ENCODE measurements at places on chromosomes 12 and 14.

GRCh38 chr12:112353393-112353792 is 28.8 kb downstream of the HECTD4 start:
- DNase-seq = no peak

GRCh38 chr12:52264435-52264825 is 10.0 kb upstream of the KRT86 start:
- no peak for DNase-seq

GRCh38 chr12:105935106-105935505 is 203.6 kb downstream of the NUAK1 start:
- DNase-seq = no peak

DNA sequence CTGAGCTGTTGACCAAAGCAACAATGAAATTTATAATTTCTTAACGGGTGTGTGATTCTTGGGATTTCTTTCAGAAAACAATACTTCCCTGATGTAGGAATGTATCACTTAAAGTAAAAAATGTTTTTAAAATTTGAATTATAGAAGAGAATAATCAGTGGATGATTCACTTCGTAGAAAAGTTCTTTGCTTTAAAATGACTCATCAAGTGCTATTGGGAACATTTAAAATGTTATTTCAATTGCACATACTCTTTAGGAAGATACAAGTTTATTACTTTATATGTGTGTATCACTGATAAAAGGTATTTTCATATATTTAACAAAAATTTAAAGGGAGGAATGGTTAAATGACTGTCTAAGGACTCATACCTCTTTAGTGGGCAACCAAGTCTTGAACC is 155.3 kb downstream of the PDE3A start:
- DNase-seq = no peak

DNA sequence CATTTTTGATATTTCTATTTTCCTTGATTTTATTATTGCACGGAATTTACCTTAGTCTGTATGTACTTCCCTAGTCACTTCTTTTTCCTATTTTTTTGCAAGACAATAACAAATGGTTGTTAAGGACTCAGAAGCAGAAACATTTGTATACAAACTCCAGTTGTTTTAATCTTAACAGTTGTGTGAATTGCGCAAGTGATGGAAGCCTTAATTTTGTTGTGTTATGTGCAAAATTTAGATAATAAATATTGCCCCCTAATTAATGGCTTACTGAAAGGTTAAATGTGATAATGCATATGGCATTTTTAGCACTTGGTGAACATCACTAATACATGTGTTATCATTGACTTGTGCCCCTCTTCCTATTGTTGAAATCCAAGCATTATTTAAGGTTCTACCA is 82.0 kb downstream of the MGAT4C start:
- no peak for DNase-seq

GRCh38 chr12:55074806-55075205 is 51.4 kb upstream of the OR9K2 start:
- DNase-seq = no peak

- DNase-seq = no peak
Measured at GRCh38 chr12:99879439-99879838, 105.3 kb downstream of the ANKS1B start.

- no peak for DNase-seq
Measured at GRCh38 chr14:31228533-31228932, 20.9 kb upstream of the HECTD1 start.

GRCh38 chr12:131085816-131086591 is 132.3 kb downstream of the ADGRD1 start:
- DNase-seq = no peak

DNA sequence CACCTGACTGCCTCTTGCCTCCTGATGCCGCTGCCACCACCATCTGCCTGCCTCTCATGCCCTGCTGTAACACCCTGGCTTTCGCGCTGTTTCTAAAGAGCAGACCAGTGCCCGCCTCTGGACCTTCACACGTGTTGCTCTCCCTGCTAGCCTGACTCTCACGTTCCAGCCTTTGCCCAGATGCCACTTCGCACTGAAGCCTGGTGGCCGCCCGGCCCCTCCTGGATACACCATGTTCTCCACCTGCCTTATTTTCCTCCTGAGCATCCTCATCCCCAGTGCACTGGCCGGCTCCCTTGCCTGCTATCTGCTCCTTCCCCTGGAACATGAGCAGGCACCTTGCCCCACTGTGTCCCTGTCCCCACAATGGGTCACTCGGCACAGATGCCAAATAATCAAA is 146.5 kb downstream of the PIWIL1 start:
- DNase-seq = no peak

- DNase-seq = no peak
Measured at GRCh38 chr12:3361146-3361545, 129.9 kb upstream of the PRMT8 start.

- DNase-seq = no peak
Measured at GRCh38 chr12:28099871-28100270, 90.4 kb upstream of the CCDC91 start.

GRCh38 chr12:4951601-4952000 is 41.9 kb downstream of the KCNA1 start:
- DNase-seq = no peak

DNA sequence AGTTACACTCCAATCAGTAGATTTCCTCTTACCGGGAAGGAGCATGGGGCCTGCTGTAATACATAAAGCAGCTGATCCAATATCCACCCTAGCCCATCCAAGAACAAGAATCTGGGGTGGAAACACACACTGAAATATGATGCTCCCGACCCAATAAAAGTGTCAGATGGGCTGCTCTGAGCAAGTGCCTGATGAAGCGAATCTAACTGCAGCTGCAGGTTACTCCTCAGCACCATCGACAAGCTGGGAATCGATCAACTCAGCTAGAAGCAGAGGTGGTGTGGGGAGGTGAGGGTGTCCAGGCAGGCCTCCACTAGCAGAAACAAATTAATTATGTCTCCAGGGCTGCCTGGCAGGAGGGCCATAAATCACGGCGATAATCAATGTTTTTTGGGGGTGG is 64.0 kb upstream of the WSCD2 start:
- DNase-seq = no peak

DNA sequence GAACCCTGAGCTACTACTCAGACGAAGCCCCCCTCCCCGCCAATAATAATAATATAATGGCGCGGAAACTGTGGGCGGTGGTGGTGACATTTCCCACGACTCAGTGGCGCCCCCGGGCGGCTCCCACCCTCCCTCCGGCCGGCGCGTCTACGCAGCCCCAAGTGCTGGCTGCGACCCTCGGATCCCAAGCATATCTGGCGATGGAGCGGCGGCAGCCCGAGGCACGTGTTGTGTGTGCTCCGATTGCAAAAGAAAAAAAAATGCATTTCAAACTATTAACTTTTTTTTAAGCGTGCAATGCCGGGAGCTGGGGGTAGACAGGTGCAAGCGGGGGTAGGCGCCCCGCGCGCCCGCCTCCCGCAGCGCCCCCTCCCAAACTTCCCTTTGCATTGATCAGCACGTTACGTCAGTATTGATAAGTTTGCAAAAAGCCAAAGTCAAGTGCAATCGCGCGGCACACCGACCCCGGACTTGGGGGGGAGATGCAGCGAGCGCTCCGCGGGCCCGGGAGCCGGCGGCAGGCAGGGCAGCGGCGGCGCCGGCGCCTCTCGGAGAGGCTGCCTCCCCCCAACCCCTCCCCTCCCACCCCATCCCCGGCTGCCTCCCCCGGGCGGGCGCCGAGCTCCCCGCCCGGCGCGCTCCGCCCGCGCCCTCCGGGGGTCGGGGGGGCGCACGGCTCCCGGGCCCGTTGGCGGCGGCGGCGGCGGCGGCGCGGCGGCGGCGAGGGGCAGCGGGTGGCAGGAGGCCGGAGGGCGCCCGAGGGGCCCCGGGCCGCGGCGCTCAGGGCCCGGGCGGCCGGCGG is 113.1 kb upstream of the MYL2 start:
- no peak for DNase-seq

- no peak for DNase-seq
Measured at GRCh38 chr12:49147384-49147783, 16.2 kb upstream of the TUBA1B start.

- no peak for DNase-seq
Measured at GRCh38 chr14:104532191-104532555, 47.4 kb upstream of the C14orf180 start.

- DNase-seq = no peak
Measured at GRCh38 chr14:100678469-100678828, 48.2 kb upstream of the DLK1 start.

- no peak for DNase-seq
Measured at GRCh38 chr12:102394200-102394599, 86.2 kb downstream of the IGF1 start.

GRCh38 chr12:5272018-5272785 is 159.7 kb upstream of the NTF3 start:
- no peak for DNase-seq

- no peak for DNase-seq
Measured at GRCh38 chr14:71328183-71328582, 420.9 kb downstream of the PCNX1 start.

GRCh38 chr14:22484632-22485031 is 104.4 kb downstream of the DAD1 start:
- DNase-seq = no peak

DNA sequence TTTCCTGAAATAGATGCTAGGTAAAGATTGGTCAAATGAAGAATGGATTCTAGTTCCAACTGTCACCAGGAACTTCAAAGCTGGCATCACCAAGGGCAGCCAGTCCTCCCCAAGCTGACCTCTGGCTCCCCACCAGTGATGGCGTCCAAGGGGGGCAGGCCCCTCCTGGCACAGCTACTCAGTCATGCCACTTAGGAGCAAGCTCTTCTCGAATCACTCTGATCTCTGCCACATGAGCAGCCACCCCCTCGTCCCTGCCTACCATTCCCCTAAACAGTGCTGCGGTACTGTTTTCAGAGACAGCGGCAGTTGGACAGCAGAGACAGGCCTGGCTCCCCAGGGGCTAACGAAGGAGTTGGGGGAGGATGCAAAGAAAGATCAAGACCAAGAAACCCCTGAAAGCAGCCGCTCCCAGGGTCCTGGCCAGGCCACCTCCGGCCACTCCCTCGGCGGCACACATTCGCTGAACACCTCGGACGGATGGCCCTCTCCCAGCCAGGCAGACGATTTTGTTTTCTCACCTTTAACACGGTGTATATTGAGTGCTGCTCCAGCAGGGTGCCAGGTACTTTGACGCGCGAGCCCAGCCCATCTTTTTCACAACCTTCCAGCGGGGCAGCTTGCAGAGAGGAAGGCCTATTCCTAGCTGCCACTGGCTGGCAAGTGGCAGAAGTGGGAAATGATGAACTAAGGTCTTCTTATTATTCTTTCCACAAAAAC is 47.4 kb downstream of the ARL6IP4 start:
- no peak for DNase-seq

DNA sequence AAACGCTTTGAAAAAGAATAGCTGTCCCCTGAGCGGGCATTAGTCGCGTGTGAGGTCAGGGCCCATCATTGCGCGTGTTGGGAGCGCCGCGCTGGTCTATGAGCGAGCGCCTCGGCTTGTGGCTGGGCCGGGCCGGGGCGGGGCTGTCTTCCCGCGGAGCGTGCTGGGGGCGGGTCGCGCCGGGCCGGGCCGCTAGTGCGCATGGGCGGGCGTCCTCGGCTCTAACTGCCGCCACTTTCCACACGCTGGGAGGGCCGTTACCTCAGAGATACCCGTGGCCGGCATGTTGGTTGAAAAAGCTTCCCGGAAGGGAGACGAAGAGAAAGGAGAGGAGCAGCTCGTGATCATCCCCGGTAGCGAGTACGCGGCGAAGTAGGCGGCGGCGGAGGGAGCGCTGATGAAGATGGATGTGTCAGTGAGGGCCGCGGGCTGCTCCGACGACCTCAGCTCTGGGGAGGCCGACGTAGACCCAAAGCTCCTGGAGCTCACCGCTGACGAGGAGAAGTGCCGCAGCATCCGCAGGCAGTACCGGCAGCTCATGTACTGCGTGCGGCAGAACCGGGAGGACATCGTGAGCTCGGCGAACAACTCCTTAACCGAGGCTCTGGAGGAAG is at the start of gene EID3:
TSS of gene EID3 (plus strand) at position 202 of the 614 bp plus-strand sequence. CDS start at position 398, 196 bp downstream.
- DNase-seq = peak; percentile 91

DNA sequence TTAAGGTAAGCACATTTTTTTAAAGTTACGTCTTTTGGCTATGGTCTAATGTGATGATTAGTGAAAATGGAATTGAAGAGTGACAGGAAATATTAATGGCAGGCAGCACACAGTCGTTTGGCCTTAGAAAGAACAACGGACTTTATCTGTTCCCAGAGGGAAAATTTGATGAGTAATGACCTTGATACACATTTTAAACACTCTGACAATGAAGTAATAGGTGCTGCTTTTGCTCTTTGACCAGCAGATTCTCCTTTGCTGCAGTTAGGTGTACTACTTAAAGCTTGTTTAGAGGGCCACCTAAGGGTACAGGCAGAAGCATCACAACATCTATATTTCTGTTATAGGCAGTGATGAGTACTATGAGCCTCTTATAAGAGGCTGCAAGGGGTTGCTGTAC is 27.1 kb upstream of the RNU6-8 start:
- DNase-seq = no peak

GRCh38 chr14:94088516-94088915 is 7.4 kb downstream of the IFI27L1 start:
- no peak for DNase-seq

DNA sequence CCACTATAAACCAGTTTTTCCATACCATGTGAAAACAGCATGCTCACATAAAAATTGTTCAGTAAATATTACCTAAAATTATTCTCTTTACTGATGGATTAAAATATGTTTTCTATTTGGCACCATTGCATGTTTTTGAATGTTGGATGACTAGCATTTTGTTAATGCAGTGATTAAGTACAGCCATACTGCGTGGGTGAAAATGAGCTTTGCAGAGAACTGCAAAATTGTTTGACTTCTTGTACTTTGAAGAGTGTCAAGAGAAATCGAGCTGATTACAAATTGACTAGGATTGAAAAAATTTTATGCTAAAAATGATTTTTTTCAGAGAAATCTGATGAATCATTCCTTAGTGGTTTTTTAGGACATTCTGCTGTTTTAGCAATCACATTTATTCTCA is 452.9 kb downstream of the RPL10L start:
- DNase-seq = no peak

DNA sequence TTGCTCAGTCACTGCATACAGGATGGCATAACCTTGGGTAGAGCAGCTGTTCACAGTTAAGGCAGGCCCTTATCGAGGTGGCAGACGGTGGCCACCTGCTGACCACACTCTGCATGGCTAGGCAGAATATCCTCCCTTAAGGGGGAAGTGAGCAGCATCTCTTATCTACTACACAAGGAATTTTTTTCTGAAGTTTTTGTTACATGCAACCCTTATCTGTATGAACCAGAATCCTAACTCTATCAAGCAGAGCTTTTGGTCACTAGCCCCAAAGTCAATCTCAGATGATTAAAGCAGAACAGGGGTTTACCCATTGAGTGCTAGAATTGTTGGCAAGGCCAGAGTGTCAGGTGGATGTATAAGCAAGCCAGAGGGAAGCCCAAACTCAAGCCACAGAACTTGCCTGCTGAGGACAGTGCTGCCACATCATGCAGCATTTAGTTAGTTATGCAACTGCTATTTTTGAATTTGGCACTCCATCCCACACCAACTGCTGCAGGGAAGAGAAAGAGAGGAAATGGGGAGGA is 192.8 kb downstream of the TBX5 start:
- DNase-seq = no peak

Measured in activated CD8-positive, alpha-beta memory T cell treated with anti-CD3 and anti-CD28 coated beads for 1 hour (primary cell).